Memory B cell (primary cell): ENCODE measurements at places on chromosomes 2 and 18.

DNA sequence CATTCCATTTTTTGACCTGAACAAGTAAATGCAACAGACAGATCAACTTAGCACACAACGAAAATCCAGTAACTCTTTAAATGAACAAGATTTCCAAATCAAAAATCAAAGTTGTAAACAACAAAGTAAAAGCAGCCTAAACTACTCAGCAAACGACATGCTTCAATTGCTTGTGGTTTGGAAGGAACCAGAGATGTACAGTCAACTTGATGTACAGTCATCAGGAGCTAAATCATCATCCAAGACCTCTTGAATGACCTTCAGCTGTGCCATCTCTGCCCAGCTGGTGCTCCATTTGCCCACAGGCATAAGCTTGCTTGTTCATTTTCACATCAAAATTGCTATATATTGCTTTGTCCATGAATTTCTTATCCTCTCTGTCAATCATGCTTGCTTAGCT is 109.8 kb downstream of the UPP2 start:
- no peak overlapping the region for H3K27ac ChIP-seq
- H3K4me1 ChIP-seq: peaks cover 6% of the 10 kb centered on the region
- no peak overlapping the region for H3K4me3 ChIP-seq
- H3K36me3 ChIP-seq: no peaks in the 10 kb centered on the region
- no peak for DNase-seq

DNA sequence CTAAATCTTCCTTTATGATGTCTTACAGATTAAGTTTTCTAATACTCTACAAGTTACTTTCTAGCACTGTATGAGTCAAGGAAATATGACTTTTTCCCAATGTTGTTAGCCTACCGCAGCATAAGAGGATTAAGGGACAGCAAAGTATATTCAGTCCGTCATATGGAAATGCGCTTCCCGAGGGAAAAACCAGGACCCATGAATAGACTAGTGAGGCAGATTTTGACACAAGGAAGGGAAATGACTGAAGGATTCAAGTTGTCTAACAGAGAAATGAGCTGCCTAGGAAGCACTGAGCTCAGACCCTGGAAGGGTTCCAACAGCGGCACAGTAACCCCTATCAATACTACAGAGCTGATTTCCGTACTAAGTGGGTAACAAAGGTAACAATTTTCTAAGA is 12.0 kb downstream of the SEPTIN10 start:
- no peak overlapping the region for H3K27ac ChIP-seq
- no peaks in the 10 kb centered on the region for H3K4me1 ChIP-seq
- peaks cover 8% of the 10 kb centered on the region for H3K27me3 ChIP-seq
- no peak for DNase-seq

DNA sequence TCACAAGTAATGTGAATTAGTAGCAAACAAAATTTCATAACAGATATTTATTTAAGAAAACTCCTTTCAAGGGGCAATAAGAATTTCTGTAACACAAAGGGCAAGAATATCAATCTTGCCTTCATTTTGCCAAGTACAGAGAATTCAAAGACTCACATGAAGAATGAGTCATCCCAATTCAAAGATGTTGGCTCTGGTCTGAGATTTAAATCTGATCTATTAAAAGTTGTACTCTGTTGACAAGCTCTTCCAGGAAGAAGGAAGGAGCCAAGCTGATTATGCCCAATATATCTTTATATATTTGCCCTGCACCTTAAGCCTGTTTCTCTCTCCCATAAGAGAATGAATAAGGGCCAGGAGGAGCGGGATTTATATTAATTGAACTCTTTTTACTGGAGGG is 55.9 kb upstream of the RPE start:
- H3K36me3 ChIP-seq: no peaks in the 10 kb centered on the region
- H3K27ac ChIP-seq: no peak overlapping the region
- no peak for DNase-seq

GRCh38 chr2:239688840-239689239 is 288.0 kb upstream of the HDAC4 start:
- no peak for DNase-seq
- H3K4me3 ChIP-seq: no peak overlapping the region
- peaks cover 14% of the 10 kb centered on the region for H3K27me3 ChIP-seq
- no peaks in the 10 kb centered on the region for H3K4me1 ChIP-seq

DNA sequence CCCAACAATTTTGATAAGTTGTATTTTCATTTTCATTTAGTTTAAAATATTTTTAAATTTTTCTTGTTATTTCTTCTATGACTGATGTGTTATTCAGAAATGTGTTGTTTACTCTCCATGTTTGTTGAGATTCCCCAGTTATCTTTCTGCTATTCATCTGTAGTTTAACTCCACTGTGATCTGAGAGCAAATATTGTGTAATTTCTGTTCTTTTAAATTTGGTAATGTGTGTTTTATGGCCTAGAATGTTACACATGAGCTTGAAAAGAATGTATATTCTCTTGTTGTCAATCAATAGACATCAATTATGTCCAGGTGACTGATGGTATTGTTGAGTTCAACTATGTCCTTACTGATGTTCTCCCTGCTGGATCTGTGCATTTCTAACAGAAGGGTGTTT is 188.2 kb downstream of the CYP26B1 start:
- no peak overlapping the region for H3K27ac ChIP-seq
- no peaks in the 10 kb centered on the region for H3K36me3 ChIP-seq
- H3K27me3 ChIP-seq: peaks cover 2% of the 10 kb centered on the region
- no peak for DNase-seq
- H3K4me3 ChIP-seq: no peak overlapping the region

GRCh38 chr2:138711812-138712211 is 68.4 kb downstream of the NXPH2 start:
- H3K36me3 ChIP-seq: no peaks in the 10 kb centered on the region
- H3K27me3 ChIP-seq: peaks cover 6% of the 10 kb centered on the region
- DNase-seq: no peak
- no peaks in the 10 kb centered on the region for H3K4me1 ChIP-seq
- no peak overlapping the region for H3K27ac ChIP-seq

DNA sequence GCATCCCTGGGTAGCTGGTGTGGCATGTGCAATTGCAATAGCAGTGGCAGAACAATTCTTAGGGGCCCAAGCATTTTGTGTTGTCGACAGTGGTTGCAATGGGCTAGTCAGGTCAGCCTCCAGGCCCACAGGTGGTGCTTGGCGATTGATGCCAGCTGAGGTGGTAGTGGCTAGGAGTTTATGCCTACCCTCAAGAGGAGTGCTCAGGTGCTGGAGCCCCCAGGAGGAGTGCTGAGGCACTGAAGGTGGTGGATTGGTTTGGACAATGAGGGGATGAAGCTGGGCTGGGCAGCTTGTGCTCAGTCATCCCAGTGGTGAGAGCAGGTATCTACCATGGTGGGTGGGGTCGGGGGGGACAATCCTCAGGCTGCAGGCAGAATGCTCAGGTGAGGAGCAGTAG is 877.9 kb upstream of the TMEFF2 start:
- DNase-seq: no peak
- no peaks in the 10 kb centered on the region for H3K4me1 ChIP-seq
- H3K27me3 ChIP-seq: peaks cover 2% of the 10 kb centered on the region
- no peak overlapping the region for H3K27ac ChIP-seq

DNA sequence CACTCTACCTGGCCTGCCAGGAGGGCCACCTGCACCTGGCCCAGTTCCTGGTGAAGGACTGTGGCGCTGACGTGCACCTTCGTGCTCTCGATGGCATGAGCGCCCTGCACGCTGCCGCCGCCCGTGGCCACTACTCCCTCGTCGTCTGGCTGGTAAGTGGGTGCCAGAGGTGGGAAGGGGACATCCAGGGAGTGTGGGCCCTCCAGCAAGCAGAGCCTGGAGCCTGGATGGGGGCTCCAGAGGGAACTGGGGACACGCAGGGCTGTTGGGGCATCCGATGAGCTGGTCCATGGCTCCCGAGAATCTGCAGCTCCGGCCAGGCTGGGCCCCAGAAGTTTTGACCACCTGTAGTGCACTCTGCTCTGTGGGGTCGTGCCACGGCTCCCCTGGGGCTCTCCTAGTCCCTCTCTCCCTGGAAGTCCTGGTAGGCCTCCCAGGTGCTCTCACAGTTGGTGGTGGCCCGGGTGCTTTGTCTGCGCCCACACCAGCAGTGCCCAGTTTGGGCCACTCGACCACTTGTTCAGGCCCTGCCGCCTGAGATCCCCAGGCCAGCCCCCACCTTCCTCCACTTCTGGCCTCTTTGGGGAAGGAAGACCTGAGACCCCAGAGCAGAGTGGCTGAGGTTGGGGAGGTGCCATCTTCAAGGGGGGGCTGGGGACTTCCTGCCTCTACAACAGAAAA is 4.7 kb downstream of the ESPNL start:
- DNase-seq: no peak
- no peaks in the 10 kb centered on the region for H3K36me3 ChIP-seq
- H3K4me3 ChIP-seq: no peak overlapping the region
- no peaks in the 10 kb centered on the region for H3K27me3 ChIP-seq
- peaks cover 27% of the 10 kb centered on the region for H3K4me1 ChIP-seq

GRCh38 chr2:95061601-95062183 is 36.2 kb downstream of the MAL start:
- no peak overlapping the region for H3K4me3 ChIP-seq
- no peak overlapping the region for H3K27ac ChIP-seq
- DNase-seq: no peak
- H3K4me1 ChIP-seq: peaks cover 11% of the 10 kb centered on the region

DNA sequence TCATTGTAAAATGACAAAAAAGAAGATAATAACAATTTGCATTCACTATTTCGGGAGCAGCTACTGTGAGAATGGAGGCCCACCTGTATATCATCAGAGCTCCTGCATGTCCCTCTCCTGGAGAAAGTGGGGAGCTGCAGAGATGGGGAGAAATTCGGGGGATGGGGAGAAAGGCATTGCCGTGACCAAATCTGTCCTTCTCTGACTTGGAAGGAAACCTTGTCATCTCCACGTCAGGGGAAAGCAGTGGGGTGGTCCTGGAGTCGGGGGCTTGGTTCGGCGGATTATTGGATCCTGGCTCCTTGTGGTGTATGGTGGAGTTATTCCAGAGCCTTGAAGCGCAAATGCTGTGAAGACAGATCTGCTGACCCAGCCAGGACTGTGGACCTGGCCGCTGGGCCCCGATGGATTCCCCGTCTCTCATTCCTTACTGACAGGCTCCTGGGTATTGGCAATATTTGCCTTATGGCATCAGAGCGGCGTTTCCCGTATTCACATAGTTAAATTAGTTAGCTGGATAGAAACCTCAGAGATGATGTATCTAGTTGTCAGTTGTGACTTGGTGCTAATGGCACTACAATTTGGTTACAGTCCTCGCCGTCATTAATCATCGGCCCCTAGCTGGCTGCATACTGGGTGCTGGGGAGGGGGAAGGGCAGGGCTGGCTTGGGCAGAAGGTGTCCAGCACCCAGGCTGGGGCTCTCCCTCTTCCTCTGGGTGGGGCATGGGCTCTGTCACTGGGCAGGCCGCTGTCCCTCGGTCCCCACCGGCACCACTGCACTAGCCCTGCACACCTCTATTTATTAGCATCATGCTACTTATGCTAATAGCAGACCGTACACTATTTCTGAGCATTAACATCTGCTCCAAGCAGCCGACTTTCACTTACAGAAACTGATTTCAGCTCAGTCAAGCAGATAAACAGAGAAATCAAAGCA is 31.7 kb downstream of the CELF4 start:
- no peak overlapping the region for H3K4me3 ChIP-seq
- H3K27ac ChIP-seq: no peak overlapping the region
- no peaks in the 10 kb centered on the region for H3K36me3 ChIP-seq
- H3K27me3 ChIP-seq: peaks cover 6% of the 10 kb centered on the region
- no peak for DNase-seq
- peaks cover 9% of the 10 kb centered on the region for H3K4me1 ChIP-seq

DNA sequence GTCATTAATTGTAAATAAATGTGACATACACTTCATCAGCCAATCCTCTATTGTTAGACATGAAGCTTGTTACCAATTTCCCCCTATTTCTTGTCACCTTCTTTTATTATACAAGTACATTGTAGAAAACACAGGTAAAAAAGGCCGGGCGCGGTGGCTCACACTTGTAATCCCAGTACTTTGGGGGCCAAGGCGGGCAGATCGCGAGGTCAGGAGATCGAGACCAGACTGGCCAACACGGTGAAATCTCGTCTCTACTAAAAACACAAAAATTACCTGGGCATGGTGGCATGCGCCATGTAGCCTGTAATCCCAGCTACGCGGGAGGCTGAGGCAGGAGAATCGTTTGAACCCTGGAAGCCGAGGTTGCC is 42.7 kb upstream of the UBE2F start:
- H3K27me3 ChIP-seq: peaks cover 9% of the 10 kb centered on the region
- H3K36me3 ChIP-seq: no peaks in the 10 kb centered on the region
- no peaks in the 10 kb centered on the region for H3K4me1 ChIP-seq
- no peak overlapping the region for H3K4me3 ChIP-seq
- no peak overlapping the region for H3K27ac ChIP-seq

DNA sequence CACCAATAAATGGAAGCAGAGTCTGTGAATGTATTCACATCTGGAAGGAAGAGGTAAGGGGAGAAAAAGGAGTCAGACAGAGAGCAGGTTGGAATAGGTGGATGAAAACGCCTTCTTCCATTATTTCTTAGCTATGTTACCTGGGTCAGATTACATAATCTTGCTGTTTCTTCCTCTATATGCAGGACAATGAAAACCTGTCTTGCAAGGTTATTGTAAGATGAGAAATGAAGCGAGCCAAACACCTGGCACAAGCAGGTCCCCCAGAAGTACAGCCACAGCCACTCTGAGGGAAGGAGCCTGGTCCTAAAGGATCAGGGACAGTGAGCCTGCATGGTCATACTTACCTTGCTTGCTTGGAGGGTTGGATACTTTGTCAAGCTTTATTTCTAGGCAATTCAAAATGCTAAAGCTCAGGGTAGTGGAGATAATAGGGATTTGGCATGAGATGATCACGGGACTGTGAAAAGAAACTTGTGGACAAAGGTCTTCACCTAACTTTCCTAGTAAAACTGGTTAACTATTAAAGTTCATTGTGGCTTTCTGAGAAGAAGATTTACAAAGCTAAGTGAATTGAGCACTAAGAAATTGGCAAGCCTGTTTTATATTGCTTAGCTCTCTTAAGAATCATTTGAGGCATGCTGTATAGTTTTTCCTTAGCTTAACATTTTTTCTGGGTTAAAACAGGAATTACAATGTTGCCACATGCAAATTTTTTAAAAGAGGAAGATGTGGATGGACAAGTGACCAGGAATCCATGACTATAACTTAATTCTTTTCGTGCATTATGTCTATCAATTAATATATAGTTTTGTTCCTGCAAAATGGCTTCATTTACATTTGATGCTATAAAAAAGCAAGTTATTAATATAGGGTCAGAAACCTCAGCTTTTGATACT is 15.7 kb upstream of the PLA2R1 start:
- no peaks in the 10 kb centered on the region for H3K36me3 ChIP-seq
- no peak overlapping the region for H3K27ac ChIP-seq
- H3K27me3 ChIP-seq: no peaks in the 10 kb centered on the region
- H3K4me3 ChIP-seq: no peak overlapping the region

GRCh38 chr2:197997083-197997541 is 192.7 kb downstream of the PLCL1 start:
- H3K4me1 ChIP-seq: no peaks in the 10 kb centered on the region
- no peak overlapping the region for H3K4me3 ChIP-seq
- H3K36me3 ChIP-seq: no peaks in the 10 kb centered on the region
- peaks cover 6% of the 10 kb centered on the region for H3K27me3 ChIP-seq
- DNase-seq: no peak
